H1 (cell line): ENCODE measurements at places on chromosomes 7 and 10. TPM values are rescaled to one million over a fixed set of nuclear protein-coding genes. Genes with fewer than 3 reads are reported as not detected.

Gene ACTL6B
- total RNA-seq, result 1.7 and 2.1 TPM in 2 replicates

- DNase-seq, result no peak
Observed at GRCh38 chr10:101724446-101724845, 29.5 kb upstream of the FBXW4 start.

DNA sequence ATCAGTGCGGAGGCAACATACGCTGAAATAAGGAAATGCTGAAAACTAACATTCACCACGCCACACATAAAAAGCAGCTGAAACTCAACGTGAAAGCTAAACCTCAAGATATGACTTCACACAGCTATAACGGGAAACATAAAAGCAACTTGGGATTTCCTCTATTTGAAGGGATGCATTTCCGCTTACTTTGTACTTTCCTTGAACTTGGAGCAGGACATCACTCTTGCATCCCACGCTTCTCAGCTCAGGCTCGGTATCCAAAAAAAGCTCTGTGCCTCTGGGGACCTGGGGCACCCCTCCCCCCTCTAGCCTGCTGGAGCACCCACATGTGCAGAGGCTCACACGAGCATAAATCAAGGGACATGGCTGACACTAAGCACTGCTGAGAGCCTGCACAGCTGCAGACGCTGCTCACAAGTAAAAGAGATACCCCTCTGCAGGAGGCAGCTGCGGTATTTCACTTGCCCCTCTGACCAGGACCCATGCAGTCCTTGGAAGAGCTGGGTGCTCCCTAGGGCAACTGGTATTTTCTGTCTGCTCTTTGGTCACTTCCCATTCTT is 34.2 kb downstream of the PARD3 start:
- no peak for DNase-seq

GRCh38 chr10:60661637-60662036 is 116.6 kb upstream of the CDK1 start:
- DNase-seq, result peak; percentile 51

DNA sequence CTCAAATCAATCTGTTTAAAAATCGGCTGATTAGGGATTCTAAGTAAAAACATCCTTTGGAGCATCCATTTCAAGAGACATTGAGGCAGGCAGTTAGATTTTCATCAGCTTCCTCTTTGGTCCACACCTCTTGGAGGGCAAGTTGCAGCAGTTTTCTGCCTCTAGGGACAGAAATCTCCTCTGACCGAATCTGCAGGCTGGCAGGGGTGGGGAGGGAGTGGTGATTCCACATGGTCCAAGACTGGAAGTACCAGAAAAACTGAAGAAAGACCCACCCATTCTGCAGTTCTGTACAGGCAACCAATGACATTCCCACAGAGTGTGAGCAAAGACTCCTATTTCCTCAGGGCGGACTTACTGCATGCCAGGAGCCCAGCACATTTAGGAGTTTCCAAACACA is 29.0 kb downstream of the FGFBP3 start:
- DNase-seq, result no peak

DNA sequence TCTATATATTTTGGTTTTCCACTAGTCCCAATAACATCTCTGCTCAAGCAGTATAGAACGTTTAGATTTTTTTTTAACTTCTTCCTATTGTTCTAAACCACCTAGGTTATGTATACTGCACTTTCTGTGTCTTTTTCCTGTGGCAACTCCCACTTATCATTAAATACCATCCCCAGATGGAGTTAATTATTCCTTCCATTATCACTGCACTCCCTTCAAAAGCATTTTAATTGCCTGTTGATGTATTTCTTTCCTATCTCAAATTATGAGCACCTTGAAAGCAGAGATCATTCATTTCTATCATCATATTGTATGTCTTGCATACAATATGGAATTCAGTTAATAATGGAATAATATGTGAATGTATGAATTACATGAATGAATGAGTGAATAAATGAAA is 148.0 kb downstream of the HGF start:
- DNase-seq, result no peak

- no peak for DNase-seq
Observed at GRCh38 chr10:48273741-48274140, 755 bp downstream of the FRMPD2 start.
